ENCODE measurements at places on chromosomes 13 and 19. TPM values are rescaled to one million over a fixed set of nuclear protein-coding genes. Genes with fewer than 3 reads are reported as not detected.

GRCh38 chr19:2014131-2014571 lies 1.4 kb downstream of the BTBD2 start:
- peak; percentile 67 for DNase-seq

- DNase-seq: no peak
These were observed 473.6 kb upstream of the SPRY2 start for GRCh38 chr13:80814541-80814940.

DNA sequence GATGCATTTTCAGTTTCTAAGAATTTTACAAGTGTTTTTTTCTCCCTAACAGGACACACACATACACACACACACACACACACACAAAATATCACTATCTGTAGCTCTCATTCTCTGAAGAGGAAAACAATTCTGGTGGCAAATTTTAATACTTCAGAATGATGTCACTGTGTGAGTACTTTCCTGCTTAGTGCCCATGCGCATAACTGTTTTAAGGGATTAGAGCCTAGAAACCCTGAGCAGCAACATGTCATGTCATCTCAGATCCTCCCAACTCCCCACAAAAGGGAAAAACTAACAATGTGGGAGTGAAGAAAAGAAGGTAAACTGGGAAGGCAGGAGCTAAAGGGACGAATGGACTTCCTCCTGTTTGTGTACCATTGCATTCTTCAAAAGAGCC lies 401.2 kb downstream of the SPRY2 start:
- no peak for DNase-seq

Gene KLK5
- total RNA-seq: not detected

- DNase-seq: no peak
These were observed 5.6 kb downstream of the NAPA start for GRCh38 chr19:47509170-47509847.

DNA sequence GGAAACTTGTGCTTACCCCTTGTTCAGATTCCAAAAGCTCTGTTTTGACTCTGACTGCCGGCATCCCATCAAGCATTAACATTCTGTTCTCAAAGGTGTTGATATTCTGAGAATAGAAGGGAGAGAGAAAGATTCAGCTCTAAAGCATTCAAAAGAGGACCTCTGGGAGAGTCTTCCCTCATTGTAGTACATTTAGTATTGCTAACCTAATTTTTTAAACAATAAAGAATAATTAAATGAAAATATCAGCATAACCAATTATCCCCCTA lies 190.3 kb downstream of the KLF12 start:
- DNase-seq: no peak

GRCh38 chr19:5934774-5935472 lies 20.9 kb downstream of the CAPS start:
- DNase-seq: no peak

- no peak for DNase-seq
These were observed 15.6 kb upstream of the CALM3 start for GRCh38 chr19:46585539-46585938.

- DNase-seq: no peak
These were observed 103.0 kb downstream of the DNAJC15 start for GRCh38 chr13:43126420-43126819.

Gene RYR1
- total RNA-seq: 4.1 TPM

Gene URAD
- total RNA-seq: not detected

- DNase-seq: no peak
These were observed 210.0 kb downstream of the B3GLCT start for GRCh38 chr13:31409678-31410356.

- peak; percentile 86 for DNase-seq
These were observed 3.7 kb upstream of the SPIB start for GRCh38 chr19:50414864-50415660.

Gene SYCN
- not detected for total RNA-seq

Gene EEF2
- total RNA-seq: 2,121 TPM

Gene SYNE4
- total RNA-seq: 0.28 TPM

DNA sequence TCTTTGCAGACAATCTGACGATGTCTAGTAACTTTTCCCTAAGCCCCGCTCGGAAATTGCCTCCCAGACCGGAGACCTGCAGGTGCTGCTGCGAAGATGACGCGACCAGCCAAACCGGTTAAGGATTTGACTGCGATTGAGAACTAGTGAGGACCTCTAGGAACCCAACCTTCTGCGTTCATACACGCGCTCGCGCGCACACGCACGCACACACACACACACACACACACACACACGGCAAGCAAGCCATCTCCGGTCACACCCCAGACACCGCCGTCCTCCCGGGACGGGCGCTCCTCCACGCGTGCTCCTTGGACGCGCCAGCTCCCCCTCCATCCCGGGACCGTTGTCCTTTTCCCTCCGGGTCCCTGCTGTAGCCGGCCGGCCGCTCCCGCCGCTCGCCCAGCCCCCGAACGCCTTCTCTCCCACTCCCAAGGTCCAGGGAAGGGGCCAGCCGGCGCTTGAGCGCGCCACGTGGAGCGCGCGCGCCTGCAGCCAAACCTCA lies 1.2 kb downstream of the TBC1D4 start:
- peak; percentile 67 for DNase-seq

DNA sequence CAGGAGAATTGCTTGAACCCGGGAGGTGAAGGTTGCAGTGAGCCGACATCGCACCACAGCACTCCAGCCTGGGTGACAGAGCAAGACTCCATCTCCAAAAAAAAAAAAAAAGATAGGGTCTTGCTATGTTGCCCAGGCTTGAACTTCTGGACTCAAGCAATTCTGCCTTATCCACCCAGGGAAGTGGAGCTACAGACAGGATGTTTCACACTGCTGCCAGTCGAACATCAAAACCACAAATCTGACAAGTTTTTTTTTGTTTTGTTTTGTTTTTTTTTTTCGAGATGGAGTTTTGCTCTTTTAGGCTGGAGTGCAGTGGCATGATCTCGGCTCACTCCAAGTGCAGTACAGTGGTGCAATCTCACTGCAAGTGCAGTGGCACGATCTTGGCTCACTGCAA lies 10.8 kb downstream of the XPO4 start:
- no peak for DNase-seq

- DNase-seq: peak; percentile 85
These were observed at the start of gene B3GLCT for GRCh38 chr13:31199849-31200636. TSS of gene B3GLCT (plus strand) at chr13:31199975. CDS start at chr13:31200085, 110 bp downstream.

GRCh38 chr19:6861683-6862286 lies 25.6 kb upstream of the ADGRE1 start:
- DNase-seq: no peak

- DNase-seq: no peak
These were observed 35.2 kb upstream of the MIR17HG start for GRCh38 chr13:91312324-91312723.

All from sigmoid colon (tissue), 7 donors.